NCI-H1048 (cell line): ENCODE measurements at places on chromosomes 12 and 14.

GRCh38 chr12:18808221-18808620 is 70.3 kb downstream of the CAPZA3 start:
- DNase-seq: no peak

DNA sequence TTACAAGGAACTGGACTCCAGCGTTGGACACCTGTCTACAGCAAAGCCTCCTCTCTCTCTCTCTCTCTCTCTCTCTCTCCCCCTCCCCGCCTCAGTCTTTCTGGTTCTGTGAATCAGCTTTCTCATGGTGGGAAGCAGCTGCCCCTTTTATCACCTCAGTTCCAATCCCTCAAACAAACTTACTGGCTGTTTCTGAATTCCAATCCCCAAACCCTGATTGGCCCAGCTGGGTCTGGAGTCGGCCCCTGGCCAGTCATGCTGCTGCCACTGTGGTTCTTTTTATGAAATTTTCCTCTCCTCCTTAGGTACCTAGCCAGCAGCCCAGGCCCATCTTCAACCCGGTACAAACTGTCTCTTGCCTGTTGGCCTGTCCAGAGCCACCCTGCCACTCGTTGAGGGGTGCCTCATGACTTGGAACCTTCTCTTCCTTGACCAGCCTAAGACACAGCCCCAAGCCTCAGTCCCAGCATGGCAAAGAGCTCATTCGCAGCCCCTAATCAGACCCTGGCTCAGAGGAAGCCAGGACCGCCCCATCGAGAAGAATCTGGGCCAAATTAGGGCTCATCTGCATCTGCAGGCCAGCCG is 9.4 kb upstream of the MORN3 start:
- no peak for DNase-seq

- DNase-seq: no peak
Measured at GRCh38 chr12:51218607-51219161, 822 bp upstream of the POU6F1 start.

- DNase-seq: no peak
Measured at GRCh38 chr12:78155546-78155945, 324.9 kb downstream of the NAV3 start.

GRCh38 chr12:22543246-22544037 is 900 bp downstream of the C2CD5 start:
- DNase-seq: no peak
